CMK (cell line): ENCODE measurements at places on chromosomes 7 and 10.

- DNase-seq: no peak
These were observed 293.6 kb upstream of the ZMIZ1 start for GRCh38 chr10:78774999-78775711.

DNA sequence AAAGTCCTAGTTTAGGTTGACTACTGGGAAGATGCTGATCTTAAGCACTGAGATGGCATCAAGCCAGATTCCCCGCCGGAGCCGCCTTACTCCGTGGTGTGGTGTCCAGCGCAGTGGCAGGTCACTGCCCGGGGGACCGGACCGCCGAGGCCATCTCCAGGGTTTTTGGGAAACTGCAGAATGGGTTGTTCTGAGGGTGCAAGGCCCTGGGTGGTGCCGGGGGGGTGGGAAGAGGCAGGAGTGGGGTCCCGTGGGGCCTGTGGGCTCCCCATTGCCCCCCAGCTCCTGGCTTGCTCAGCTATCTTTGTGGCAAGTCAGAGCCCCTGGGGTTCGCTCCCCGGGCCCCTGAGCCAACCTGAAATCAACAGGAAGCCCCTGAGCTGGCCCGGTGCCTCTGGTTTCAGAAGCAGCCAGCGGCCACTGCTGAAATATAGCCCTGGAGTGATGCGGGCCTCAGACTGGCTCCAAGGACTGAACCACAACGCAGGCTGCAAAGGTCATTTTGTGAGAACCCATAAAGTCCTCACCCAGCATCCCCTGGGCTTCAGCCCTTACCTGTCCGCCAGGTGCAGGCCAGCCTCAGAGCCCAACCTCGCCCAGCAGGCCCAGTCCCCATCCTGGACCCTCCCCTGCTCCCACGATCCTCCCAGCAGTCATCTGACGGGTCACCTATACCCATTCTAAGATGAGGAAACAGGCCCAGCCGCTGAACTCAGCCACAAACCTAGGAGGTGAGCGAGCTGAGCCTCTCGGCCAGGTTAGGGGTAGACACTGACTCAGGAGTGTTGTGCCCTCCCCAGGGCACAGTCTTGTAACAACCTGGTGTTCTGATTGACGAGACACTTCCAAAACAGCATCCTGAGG is 102.7 kb downstream of the PDGFA start:
- DNase-seq: no peak

GRCh38 chr10:77027141-77027540 is 610.5 kb downstream of the KCNMA1 start:
- no peak for DNase-seq

DNA sequence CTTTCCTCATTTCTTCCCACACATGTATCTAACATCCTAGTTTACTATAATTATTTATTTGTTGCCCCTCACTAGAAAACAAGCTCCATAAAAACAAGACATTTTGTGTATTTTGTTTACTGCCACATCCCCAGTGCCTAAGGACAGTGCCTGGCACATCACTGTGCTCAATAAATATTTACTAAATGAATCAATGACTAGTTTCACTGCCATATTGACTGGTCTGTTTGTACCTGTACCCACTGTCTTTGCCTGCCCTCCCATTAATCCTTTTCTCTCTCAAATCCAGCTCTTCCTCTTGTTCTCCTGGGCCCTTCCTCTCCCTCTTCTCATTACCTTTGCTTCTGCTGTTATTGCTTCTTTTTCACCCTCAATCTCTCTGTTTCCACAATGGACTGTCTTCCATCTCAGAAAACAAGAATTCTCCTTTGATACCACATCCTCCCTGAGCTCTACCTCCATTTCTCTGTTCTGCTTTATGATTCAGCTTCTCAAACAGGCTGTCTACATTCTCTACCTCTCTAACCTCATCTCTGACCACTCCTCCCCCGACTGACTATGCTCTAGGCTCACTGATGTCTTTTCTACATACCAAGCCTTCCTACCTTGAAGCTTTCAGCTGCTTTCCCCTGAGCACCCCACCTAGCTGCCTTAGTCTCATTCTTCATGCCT is 8.3 kb upstream of the FAM133B start:
- DNase-seq: no peak

GRCh38 chr10:31708046-31708445 is 220.6 kb downstream of the ARHGAP12 start:
- no peak for DNase-seq

GRCh38 chr7:148266795-148267194 is 323.8 kb upstream of the C7orf33 start:
- no peak for DNase-seq

GRCh38 chr10:113499806-113500205 is 53.0 kb upstream of the HABP2 start:
- no peak for DNase-seq

DNA sequence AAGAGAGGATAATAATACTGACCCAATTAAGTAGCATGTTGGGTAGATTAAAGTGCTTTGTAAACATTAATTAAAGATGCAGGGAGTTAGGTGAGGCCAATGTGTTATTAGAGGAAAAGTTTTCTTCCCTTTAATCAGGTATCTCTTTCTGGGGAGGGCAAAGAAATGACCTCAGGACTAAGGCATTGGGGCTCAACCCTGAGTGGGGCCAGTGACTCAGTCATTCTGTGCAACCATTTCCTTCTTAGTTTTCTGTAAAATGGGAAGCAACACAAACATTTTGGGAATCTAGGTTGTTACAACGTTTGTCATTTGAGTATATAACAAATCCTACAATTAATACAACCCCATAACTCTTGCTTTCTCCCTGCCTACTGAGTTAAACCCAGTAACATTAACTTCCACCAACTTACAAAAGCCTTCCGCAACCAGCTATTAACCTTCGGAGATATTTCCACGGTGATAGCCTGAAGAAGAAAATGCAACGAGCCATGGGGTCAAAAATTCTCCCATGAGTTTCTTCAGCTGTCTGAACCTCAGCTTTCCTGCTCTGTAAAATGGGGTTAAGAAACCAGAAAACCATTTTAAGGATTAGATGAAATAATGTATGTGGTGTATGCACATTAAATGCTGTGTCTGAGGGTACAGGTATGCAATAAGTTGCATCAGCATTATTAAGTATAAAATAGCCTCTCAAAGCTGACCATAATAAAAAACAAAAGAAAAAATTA is 965 bp upstream of the PROSER2 start:
- no peak for DNase-seq

DNA sequence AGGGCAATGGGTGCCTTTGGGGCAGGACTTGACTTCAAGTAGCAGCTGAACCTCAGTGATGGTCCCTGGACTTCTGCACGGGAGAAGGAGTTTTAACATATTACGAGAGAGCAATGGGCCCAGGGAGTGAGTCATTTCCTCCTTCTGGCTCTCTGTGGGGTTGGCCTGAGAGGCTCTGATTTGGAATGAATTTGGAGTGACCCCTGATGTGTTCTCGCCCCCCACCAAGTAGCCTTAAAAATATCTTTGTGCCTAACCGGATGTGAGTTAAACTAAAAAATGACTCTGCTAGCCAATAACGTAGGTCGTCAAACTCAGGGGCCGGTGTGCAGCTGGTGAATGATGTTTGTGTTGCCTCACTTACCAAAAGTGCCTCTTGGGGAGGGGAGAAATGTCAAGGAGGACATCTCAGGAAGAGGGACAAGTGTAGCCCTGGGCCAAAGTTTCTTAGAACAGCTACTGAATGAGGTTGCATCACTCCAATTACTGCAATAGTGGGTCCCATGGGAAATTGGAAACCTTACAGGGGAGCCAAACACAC is 656.6 kb downstream of the INHBA start:
- DNase-seq: no peak

DNA sequence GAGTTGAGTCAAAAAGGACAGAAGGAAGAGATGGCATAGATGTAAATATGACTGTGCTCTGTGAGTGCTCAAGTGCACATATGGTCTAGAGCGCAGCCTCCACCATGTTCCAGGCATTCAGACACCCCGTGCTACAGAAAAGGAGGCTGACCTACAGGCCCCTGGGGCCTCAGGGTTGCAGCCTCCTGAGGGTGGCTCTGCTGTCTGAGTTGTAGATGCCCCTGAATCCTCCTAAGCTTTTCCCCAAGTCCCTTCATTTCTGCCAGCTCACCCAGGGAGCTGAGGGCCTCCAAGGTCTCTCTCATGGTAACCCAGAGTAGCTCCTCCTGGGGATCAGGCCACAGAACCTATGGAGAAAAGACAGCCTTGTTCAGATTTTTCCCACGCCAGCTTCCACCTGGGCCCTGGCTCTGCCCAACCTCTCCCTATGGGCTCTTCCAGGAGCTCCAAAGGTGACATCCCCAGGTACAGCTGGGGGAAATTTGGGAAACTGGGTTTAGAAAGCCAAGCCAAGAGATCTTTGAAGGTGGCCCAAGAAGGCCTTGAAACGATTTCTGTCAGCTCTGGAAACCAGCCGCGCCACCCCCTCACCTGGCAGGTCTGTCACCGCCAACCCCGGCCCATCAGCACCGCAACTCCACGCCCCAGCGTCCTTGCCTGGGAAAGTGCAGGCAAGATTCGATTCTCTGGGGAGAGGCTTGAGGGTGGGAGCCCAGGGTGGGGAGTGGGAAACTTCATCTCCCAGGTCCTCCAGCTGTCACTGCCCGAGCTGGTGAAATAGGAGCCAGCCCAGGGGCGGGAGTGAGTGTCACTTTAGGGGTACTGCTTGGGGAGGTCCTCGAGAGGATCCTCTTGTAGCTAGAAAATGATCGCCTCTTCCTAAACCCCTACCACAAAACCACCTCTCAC is 2.4 kb downstream of the ZNF467 start:
- DNase-seq: no peak

GRCh38 chr7:128235471-128235870 is 5.6 kb upstream of the LEP start:
- DNase-seq: no peak

GRCh38 chr7:34832020-34832419 is 174.0 kb downstream of the NPSR1 start:
- DNase-seq: no peak

DNA sequence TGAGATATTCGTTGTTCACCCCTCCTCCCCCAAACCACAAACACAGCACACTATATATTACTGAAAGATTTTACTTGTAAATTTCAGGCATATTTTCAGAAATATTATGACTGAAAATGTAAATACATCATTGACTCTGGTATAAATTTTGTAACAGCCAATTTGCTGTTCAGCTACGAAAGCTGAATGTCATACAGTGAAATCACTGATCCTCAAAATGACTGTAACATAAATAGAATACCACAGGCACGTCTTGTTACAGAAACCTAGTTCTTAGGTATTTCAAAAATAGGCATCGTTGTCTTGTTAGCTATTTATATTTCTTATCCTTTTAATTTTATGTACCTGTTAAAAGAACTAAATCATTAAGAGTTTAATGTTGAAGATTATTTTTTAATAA is 15.1 kb downstream of the TRUB1 start:
- DNase-seq: no peak

DNA sequence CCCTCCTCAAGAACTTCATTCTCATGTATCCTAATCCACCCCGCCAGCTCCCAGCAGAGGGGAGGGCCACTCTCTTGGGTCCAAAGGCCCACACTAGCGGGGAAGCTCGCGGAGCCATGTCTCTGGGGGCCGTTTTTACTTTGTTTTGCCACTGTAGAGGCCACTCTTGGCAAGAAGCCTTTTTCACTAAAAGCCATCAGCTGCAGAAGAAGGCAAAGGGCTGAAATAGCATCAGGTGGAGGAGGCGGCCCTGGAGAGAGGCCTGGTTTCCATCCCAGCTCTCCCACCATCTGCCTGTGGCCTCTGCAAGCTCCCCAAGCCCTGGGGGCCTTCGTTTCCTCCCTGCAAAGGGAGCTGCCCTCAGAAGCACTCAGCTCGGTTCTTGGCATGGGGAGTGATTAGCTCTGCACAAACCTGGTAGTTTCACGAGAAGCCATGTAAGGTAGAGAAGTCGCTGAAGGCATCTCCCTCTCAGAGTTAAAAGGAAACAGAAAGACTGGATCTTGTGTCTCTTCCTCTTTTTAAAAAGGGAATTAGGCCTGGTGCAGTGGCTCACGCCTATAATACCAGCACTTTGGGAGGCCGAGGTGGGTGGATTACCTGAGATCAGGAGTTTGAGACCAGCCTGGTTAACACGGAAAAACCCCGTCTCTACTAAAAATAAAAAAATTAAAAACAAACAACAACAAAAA is 70.3 kb downstream of the PARP12 start:
- no peak for DNase-seq

- no peak for DNase-seq
These were observed 105.8 kb downstream of the TRRAP start for GRCh38 chr7:98984126-98984525.

- DNase-seq: no peak
These were observed 525.3 kb upstream of the CELF2 start for GRCh38 chr10:10492420-10492819.
